Hematopoietic multipotent progenitor cell treated with erythropoietin and hydrocortisone succinate and interleukin-3 and kit ligand, for 15 days (in vitro differentiated cells): ENCODE measurements at places on chromosomes 2 and 18.

- DNase-seq, result no peak
Measured at GRCh38 chr2:72008608-72009007, 139.1 kb downstream of the CYP26B1 start.

- DNase-seq, result no peak
Measured at GRCh38 chr2:42340045-42340937, 20.7 kb downstream of the COX7A2L start.

GRCh38 chr18:59481436-59481835 lies 122.4 kb upstream of the LMAN1 start:
- DNase-seq, result no peak

DNA sequence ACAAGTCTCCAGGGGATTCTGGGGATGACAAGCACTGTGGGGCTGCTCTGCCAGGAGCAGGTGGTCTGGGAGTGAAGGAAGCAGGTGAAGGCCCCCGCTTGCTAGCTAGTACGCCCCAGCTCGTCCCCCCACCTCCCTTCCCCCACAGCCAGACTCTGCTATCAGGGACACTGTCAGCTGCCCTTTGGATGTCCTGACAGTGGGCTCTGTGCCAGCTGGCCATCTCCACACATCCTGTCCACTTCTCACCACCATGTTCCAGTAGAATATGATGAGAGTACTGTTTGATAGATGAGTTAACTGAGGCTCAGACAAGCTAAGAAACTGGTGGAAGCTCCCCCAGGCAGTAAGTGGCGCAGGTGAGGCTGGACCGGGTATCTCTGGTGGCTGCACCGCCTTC lies 276.2 kb downstream of the CELF4 start:
- DNase-seq, result no peak

DNA sequence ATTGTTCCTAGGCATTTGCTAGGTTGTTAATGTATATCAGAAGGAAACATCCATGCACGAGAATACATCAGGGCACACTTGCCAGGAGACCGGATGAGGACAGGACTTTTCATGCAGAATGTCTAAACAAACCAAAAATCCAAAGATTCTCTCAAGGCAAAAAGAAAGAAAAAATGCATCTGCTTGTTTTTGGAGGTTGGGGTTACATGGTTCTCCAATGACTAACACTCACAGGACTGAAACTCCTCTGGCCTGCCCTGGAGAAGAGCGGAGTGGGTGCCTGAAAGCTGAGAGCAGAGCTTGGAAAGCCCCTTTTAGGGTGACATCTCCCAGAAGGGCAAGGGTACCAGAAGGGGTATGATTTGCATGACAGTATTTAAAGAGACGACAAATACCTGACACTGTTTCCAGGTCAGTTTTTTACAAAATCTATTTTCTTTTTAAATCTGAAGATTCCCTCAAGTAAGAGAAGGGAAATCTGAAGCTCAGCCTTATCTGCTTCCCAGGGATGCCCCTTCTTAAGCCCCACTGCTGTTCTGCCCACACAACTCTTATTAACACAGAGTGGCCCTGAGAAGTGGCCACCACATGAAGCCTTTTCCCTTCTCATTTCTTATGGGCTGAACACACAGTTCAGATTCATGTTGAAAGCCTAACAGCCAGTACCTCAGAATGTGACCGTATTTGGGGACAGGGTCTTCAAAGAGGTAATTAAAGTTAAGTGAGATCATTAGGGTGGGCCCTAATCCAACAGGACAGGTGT lies 216.4 kb downstream of the STK39 start:
- DNase-seq, result no peak

DNA sequence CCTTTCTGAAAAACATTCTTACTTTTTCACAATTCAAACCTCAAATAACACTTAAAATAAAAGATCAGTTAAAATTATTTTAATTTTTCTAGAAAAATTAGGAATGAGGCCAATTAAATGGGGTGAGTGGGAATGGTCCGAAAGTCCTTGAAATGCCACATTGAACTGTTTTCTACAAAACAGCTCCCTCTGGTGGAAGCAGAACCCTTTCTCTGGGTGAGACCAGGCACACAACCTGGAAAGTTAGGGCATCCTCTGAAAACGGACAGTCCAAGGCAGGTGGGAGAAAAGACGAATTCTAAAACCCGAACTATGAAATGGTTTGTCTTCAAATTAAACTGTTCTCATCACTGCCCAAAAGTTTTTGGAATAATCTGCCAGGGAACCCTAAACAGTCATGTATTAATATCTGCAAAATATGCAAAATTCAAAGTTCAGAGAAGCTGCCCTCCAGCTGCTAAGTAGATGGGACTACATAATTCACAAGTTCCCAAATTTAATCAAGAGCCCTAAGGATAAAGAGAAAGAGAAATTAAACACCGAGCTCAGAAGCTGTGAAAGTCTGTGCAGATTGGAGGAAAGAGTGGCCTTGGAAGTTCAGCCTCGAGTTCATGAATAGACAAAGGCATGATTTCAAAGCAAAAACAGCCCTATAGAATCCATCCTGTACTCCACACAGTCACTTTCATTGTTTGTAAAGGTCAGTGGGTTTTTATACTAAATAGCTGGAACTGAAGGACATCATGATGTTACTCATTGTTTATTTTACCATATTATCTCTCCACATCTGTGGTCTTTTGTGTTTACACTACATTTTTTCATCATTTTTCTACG lies 108.3 kb downstream of the PIEZO2 start:
- DNase-seq, result peak; percentile 56

GRCh38 chr2:27501042-27501441 lies 4.4 kb downstream of the GCKR start:
- DNase-seq, result no peak

GRCh38 chr2:96138179-96139145 lies at the start of gene ASTL:
Gene ASTL (minus strand): TSS chr2:96138502. CDS start chr2:96138436, 66 bp downstream.
- DNase-seq, result peak; percentile 42

DNA sequence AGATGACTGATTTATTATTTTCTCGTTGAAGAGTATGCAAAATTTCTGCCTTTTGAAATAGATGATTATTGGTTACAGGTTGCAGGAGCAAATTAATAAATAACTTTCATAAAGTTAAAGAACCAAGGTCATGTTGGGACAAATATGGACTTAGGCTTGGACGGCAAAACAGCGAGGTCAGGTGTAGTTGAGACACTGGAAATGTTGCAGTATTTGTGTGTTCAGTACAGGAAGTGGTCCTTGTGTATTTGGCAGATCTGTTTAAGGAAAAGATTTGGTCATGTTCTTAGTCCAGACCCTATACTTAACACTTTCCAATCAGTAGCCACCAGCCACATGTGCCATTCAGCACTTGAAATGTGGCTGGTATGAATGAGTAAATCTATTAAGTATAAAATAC lies 486.5 kb downstream of the TDRD15 start:
- DNase-seq, result no peak

- DNase-seq, result no peak
Measured at GRCh38 chr2:52289741-52290140, 1257.8 kb upstream of the NRXN1 start.

DNA sequence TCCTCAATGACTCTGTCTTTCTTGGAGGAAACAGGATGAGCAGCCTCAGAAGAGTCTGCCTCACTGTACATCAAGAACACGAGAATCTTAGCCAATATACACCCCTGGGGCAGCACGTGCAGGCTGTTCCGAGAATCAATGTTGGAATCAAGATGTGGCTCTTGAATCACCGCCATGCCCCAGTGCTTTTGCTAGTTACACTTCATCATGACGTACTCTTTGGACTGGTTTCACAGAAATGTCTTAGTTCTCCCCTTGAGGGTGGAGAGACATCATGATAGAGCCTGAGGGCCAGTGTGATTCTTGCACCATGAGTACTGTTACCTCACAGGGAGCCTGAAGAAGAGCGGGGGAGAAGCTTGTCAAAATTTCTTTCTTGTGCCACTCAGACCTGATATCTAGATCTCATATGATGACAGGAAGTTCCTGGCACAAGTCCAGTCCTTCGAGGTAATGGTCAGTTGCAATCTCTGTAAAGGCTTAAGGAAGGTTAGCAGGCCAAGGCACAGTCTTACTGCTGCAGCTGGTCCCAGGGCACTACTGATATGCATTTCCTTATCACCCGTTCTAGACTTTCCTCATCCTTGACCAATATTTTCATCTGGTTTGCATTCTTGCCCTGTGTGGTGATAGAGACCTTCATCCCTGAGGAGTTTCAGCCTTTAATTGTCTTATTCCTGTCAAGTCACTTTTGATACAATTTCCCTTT lies 28.2 kb upstream of the STAT4 start:
- no peak for DNase-seq

- DNase-seq, result no peak
Measured at GRCh38 chr2:69188182-69188900, 175.4 kb downstream of the ANTXR1 start.

DNA sequence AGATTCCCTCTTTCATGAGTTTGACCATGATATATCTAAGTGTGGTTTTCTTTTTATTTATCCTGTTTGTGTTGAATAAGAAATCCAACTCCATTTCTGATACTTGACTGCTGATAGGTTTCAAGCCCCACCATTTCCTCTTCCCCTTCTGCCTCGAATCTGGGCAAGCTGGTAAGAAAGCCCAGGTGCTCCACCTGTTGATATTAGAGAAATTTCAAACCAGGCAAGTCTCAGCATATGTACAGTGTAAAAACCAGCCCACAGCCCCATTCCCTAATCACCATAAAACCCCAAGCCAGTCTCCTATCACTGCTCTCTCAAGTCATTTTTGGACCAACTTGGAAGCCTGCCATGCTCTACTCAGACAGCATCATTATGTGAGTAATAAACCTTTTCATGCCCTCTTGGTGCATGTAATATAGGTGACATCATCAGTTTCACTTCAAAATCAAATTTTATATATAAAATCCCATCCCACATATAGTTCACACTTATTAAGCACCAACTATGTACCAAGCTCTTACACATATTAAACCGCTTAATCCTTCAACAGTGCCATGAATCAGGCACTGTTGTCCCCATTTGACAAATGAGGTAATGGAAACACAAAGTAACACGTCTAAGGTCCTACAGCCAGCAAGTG lies 46.6 kb downstream of the SMAD2 start:
- no peak for DNase-seq

DNA sequence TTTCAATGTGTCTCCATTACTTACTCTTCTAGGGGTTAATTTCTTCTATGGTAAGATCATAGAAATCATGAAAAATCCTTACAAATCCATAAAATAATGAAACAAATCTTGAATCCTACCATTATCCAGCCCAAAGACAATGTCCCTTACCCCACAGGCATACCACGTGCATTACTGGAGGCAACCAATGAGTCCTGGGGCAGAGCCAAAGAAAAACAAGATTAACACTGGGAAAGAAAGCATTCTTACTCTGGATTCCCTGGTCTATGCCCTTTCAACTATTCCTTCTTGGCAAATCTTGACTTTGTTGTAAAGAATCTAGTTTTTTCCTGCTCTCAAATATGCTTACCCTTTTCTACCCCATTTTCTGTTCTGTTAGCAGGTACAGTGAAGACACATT lies 3.1 kb upstream of the GALNT1 start:
- DNase-seq, result no peak

GRCh38 chr18:312415-312814 lies 44.6 kb upstream of the THOC1 start:
- no peak for DNase-seq

GRCh38 chr2:218344090-218344754 lies 12.4 kb upstream of the CATIP start:
- no peak for DNase-seq

DNA sequence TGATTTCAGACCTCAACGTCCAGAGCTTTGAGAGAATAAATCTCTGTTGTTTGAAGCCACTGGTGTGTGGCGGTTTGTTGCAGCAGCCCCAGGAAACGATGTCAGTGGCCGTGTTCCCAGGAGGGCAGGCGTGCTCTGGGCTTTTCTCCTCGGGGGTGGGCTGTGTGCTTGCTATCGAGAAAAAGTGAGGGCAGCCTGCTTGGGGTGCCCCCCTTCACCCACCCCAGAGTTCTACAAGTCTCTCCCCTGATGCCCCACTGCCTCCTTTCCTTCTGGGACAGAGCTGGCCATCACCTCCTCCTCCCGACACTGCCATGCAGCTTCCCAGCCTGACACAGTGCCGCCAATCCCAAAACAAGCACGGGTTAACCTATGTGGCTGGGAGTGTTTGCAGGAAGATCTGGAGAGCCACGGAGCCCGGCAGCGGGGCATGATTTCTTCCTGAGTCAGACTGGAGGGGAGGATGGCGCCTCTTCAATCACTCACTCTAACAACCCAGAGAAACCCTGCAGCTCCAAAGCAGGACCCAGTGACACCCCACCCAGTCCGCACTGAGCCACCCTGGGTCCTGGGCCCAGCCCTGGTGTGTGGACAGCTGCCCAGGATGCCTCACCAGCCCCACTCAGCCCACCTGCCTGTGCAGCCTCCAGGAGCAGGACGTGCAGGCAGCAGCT lies 213.7 kb upstream of the RAB6C start:
- DNase-seq, result no peak

DNA sequence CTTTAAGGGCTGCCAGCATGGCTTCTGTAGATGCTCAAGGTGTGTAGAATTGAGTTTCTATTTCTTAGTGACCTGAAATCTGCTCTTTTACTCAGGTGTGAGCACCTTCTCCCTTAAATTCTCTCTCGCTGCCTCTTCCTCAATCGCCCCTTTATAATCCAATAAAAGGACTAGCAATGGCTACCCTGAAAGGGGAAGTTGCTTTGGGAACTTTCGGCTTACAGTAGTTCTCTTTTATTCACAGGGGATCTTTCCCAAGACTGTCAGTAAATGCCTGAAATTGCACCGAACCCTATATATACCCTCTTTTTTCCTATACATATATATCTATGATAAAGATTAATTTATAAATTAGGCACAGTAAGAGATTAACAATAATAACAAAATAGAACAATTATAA lies 121.8 kb downstream of the ACTR3 start:
- DNase-seq, result no peak

- DNase-seq, result no peak
Measured at GRCh38 chr2:145563741-145564615, 1044.1 kb upstream of the ZEB2 start.

- no peak for DNase-seq
Measured at GRCh38 chr18:77369644-77370043, 120.0 kb downstream of the GALR1 start.

GRCh38 chr2:102368461-102369109 lies 13.0 kb downstream of the IL18R1 start:
- DNase-seq, result no peak

DNA sequence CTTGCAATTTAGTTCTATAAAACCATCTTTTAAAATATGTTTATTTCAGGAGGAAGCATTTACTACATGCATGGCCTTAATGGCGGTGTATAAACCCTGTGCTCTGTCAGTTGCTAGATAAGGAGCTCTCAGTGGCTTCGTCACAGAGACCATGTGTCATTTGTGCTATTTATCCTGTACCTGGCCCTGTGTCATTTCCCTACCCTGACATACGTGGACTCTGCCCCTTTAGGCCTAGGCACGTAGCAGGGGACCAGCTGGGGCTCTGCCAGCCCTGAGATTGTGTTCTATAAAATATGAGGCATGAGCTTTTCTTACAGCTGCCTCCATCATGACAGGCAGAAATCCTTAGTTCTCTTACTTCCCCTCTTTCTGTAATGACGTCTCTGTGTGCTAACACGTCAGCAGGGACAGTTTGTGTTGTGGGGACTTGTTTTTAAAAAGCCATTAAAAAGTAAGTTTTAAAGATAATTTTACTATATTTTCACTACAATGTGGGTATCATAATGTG lies 88.0 kb downstream of the ITGB1BP1 start:
- DNase-seq, result no peak
